ENCODE measurements at places on chromosomes 4 and X.
A peak's percentile ranks its signal among the peaks of the same experiment; 100 is the strongest.

DNA sequence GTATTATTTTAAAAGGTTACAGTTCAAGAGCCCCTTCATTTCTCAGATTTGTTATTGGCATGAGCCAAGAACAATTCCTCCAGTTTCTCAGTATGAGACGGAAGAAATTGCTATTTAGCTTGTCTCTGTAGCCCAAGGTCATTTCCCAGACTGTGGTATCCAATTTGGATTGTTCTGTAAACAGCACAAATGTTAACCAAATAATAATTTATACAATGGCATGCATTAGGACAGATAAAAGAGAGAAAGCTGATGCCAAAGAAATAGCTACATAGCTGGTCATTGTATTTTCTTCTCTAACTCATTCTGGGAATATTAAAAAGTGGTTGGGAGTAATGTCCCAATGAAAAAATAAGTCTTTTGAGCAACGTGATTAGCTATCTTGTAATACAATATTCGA, 134.6 kb upstream of the NPY2R start:
- no peak for DNase-seq

DNA sequence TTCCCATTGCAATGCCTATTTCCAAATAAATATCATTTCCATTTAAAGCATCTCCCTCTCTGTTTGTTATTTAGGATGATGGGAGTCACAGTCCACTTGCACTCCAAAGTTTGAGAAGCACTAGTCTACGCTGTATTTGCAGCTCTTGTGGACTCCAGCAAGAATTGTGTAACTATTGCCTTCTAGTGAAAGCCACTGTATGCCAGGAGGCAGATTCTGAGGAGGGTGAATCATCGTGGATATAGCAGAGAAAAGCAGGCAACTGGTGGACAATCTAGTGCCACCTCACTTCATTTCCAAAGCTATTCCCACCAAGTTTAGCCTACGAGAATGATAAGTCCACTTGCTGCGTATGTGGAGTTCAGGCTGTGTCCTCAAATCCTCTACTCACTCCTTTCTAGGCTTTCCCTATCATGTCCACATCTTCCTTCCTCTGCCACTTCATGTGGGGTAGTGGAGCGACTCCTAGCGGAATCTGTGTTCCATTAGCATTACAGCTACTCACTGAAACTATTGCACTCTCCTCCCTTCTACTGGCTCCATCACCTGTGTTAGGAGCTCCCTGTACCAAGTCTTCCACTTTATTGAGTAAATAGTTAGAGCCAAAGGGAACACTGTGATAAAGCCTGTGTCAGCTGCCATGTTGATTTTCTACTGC, 501.8 kb upstream of the GALNT7 start:
- no peak for DNase-seq

- no peak for DNase-seq
Measured at GRCh38 chr4:89898304-89898716, 3.7 kb downstream of the MMRN1 start.

DNA sequence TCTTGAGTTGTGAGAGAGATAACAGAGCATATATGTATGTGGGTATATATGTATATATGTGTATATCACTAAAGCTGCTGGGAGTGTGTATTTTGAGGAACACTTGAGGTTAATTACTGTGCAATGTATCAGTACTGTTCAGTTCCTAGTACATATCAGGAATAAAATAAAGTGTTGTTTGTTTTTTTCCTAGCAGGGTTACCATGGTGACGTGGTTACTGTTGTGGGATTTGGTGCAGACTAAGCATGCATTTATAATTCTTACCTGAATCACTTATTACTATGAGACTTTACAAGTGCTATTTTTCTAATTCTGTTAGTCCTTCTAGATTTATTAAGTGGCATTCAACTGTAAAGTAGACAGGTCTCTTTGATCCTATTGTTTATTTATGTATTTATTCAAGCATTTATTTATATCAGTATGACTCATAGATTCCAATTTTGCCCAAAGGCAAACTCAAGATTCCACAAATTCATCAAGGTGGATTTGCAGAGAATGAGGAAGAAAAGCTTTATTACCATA, 26.9 kb upstream of the BEX4 start:
- DNase-seq = no peak

- DNase-seq = no peak
Measured at GRCh38 chr4:13865871-13866669, 238.5 kb upstream of the BOD1L1 start.

GRCh38 chr4:55973650-55974049, 24.9 kb downstream of the CEP135 start:
- DNase-seq = no peak

DNA sequence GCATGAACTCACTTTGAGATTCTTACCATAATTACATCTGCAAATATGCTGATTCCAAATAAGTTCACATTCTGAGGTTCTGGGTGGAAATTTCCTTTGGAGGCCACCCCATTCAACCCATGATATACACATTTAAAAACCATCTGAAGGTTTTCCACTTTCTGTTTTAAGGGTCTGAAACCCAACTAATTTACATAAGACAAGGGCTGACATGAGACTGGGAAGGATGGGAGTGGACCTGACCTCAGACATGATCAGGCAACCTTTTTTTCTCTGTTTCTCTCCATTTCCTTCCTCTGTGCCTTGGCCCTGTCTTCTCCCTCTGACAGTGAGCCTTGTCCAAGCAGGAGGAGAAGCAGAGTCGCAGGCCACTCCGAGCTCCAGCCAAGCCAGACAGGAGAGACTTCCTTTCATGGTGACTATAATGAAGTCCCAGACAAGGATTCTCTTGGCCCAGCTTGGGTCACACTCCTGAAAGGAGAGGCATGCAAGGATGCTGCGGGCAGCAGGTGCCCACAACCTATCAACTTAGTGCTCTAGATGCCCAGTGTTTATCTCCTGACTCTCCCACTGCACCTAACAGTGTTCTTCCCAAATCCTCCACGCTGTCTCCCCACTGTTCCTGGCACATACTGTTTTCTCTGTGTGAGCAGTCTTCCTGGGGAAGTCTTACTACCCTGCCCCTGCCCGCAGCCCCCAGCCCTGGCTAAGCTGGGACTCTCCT, 39.9 kb downstream of the MSX1 start:
- peak; percentile 20 for DNase-seq
